ENCODE measurements at places on chromosomes 6 and 20.

DNA sequence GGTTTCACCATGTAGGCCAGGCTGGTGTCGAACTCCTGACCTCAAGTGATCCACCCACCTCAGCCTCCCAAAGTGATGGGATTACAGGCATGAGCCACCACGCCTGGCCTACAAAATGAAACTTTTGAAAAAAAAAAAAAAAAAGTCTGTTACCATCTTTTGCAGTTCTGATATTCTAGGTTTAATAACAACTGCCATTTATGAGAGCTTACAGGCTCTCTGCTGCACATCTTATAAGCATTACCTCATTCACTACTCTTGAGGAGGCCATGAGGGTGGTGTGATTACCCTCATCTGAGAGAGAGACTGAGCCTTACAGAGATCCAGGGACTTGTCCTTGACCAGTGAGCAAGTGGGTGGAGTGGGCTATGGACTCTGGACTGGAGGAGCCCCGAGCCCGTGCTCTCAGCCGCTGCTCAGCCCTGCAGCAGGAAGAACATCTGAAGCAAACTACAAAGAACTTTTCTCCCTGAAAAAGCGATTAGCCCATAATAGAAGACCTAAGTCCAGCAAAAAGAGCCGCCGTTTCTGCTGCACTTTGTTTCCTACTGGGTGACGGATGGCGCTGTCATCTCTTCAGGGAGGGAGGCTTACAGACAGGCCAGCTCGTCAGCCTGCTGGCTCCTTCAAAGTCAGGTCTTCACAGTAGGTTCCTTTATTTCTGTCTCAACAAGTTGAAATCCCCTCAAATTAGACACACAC is 119.8 kb upstream of the AKAP12 start:
- no peak for DNase-seq

GRCh38 chr6:84929212-84929611 is 164.8 kb upstream of the TBX18 start:
- DNase-seq = no peak

GRCh38 chr6:147559006-147559405 is 50.5 kb downstream of the SAMD5 start:
- DNase-seq = no peak

- no peak for DNase-seq
Measured at GRCh38 chr20:2386516-2387179, 5.9 kb downstream of the TGM6 start.

GRCh38 chr6:97473979-97474378 is 191.0 kb upstream of the MMS22L start:
- no peak for DNase-seq

GRCh38 chr6:25035512-25036435 is 100.0 kb upstream of the RIPOR2 start:
- no peak for DNase-seq

DNA sequence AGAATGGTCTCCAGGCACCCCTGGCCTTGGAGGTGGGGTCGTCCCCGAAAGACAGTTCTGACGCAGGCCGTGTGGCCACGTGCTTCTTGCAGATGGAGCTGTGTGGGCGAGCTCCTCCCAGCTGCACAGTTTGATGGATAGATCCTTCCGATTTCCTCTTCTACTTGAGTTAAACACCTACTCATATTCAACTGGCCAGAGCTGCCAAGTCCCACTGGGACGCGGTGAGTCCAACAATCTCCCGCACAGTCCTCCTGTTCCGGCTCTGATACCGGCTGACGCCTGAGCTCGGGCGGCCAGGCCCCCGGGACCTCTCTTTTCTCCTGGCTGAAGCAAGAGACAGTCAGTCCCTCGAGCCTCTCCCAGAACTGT is 57.9 kb upstream of the DACT2 start:
- no peak for DNase-seq

GRCh38 chr6:75318900-75319299 is 34.3 kb upstream of the TMEM30A start:
- DNase-seq = no peak

DNA sequence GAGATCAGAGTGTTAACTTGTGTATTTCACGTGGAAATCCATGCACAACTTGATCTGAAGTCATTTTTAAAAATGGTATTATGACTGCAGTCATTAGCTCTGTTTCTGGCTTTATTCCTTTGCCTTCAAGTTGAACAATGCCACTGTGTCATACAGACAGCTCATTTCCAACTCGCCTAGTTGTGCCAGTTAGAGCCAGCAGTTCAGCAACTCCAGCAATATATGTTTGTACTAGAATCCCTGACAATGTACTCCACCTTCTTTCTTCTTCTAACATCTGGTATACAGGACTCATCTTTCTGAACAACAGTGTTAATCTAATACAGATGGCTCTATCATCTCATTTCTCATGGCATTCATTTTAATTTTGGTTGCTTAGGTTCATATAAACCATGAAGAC is 418.3 kb upstream of the POU3F2 start:
- DNase-seq = no peak

- no peak for DNase-seq
Measured at GRCh38 chr20:21262812-21263211, 40.3 kb upstream of the XRN2 start.

GRCh38 chr6:31620586-31621319 is at the start of gene PRRC2A:
PRRC2A (plus strand) TSS chr6:31620715; CDS start chr6:31622790, 2,075 bp downstream.
- DNase-seq = peak; percentile 71

DNA sequence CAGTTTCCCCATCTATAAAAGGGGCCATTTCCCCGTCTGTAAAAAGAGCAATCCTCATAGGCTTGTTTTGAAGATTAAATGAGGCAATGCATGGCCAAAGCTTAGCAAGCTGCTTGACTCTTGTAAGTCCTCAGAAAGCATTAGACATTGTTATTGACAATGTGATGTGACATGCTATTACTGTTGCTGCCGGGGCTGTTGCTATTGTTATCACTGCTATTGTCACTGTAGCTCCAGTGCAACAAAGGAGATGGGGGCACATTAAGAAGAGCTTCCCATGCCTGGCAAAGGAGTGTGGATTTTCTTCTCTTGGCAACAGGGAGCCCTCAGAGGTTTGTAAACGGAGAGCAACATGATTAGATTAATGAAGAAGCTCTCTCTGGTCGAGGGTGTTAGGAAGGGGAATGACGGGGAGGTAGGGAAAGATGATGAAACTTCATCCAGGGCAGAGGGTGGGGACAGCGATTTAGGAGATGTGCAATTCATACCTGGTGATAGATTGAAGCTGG is 33.1 kb upstream of the FAM83D start:
- DNase-seq = no peak

GRCh38 chr6:43292341-43292740 is 5.7 kb upstream of the SLC22A7 start:
- DNase-seq = no peak

GRCh38 chr20:25051386-25052155 is 6.4 kb downstream of the ACSS1 start:
- no peak for DNase-seq

GRCh38 chr20:58417438-58417837 is 28.4 kb downstream of the VAPB start:
- DNase-seq = peak; percentile 41

GRCh38 chr20:9509246-9509645 is 5.1 kb upstream of the LAMP5 start:
- DNase-seq = no peak

GRCh38 chr20:5512694-5513093 is 195.9 kb upstream of the PROKR2 start:
- DNase-seq = no peak

GRCh38 chr6:22411376-22412105 is 114.7 kb upstream of the PRL start:
- no peak for DNase-seq

- no peak for DNase-seq
Measured at GRCh38 chr20:4041748-4042411, 26.5 kb upstream of the RNF24 start.

DNA sequence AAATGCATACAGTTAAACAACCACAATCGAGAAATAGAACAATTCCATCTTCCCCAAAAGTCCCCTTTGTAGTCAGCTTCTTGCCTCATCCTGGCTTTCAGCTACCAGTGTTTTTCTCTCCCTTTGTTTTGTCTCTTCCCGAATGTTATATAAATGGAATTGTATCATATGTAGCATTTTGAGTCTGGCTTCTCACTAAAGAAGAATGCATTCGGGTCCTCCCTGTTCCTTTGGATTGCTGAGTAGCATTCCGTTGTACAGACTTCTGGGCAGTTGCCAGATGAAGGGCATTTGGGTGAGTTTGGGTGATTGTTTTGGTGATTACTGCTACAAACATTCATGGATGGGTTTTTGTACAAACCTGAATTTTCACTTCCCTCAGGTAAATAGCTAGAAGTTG is 27.8 kb downstream of the PRPH2 start:
- DNase-seq = no peak

Data from NCI-H446 treated with DMSO at 0.1 percent for 48 hours (cell line).